ENCODE measurements at places on chromosomes 2 and 18.

DNA sequence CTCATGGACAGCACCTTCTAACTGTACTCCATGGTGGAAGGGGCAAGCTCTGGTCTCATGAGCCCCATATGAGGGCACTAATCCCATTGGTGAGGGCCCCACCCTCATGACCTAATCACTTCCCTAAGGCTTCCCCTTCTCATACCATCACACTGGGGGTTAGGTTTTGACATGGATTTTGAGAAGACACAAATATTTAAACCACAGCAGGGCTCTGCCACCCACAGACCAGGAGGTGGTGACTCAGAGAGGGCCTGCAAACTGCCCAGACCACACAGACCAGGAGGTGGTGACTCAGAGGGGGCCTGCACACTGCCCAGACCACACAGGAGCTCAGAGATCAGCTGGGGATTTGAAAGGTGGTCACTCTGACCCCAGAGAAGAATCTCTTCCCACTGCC, 222.0 kb downstream of the KLHL29 start:
- no peak for DNase-seq

DNA sequence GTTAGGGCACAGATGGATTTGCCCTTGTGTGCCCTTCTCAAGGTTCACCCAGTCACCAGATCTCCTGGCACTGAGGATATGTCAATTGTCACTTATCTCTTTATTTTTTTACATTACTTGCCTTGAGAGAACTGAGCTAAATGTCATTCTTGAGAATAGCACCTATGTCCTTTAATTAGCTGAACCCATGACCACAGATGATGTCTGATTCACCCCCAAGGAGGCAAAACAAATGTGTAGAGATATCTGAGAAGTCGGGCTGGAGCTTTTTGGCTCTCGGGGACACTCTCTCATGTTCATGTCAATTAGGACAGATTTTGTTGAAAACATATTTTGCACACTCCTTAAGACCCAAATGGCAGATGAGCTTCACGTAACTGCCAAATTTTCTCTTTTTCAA, 171.4 kb upstream of the LRRTM1 start:
- DNase-seq: no peak

DNA sequence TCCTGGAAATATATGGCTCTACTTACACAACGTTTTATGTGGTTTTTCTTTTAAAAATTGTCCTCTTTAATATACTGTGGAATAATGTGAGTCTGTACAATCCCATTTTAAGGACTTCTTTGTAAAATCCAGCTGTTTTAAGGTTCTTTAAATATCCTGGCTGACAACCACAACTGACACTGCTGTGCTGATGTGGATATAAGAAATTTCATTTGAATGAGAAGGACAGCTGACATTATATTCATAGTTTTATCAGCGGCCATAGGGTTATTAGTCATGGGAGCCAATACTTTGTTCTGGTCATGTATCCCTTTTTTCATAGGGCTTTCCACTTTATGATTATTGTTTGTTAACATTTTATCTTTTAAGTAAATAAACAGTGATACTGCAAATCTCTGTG, 169.5 kb downstream of the CAMKMT start:
- DNase-seq: no peak

- DNase-seq: no peak
These were observed 57.4 kb upstream of the PCBP1 start for GRCh38 chr2:70029814-70030409.

DNA sequence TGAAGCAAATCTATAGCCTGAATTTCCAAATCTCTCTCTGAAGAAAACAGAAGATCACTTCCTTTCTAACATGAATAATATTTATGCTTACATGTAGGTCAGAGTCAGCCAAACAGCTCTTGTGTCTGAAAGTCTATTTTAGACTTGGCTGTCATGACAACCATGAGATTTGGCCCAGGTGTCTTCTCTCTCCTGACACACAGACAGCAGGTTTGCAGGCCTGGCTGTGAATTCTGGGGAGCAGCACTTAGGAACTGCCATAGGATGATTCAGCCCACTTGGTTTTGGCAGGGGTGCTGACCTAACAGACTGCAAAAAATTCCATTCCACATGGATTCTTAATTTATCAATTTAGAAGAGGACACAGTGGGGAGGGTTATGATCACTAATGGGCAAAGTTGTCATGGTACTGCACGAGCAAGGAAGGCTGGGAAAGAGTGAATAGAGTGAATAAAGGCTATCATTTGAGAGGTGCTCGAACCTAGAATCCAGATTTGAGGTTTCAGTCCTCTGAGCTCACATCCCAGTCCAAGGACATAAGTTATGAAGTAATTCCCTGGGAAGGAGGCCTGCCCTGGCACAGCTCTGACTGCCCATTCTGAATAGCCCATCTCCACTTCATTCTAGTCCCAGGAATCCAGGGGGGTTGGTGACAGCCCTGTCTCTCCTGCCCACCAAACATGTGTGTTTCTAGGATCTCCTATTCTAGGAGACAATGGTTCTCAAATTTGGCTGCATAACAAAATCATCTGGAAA, 453.9 kb upstream of the TRIB2 start:
- DNase-seq: no peak

- DNase-seq: no peak
These were observed 152.4 kb upstream of the NCK2 start for GRCh38 chr2:105592288-105592687.

GRCh38 chr2:46508759-46509158, 29.4 kb downstream of the TMEM247 start:
- DNase-seq: no peak
